GM12864 (cell line): ENCODE measurements at places on chromosomes 11 and 22.

DNA sequence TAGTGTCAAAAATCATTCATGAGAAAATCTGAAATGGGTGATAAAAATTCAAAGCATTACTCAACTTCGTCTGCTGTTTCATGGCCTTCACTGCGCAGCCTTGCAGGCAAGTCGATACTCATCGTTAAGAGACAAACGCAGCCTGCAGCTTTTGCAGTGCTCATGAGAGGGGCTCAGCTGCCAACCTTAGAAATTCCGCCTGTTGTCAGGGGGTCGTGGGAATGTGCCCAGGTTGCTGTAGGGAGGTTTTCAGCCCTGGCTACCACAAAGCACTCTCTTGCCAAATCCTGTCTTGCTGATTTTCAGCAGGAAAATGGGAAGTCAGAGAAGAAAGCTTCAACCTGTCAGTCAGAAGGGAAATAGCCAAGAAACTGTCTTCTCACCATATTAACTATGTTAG lies 25.4 kb upstream of the GRAMD1B start:
- no peak for DNase-seq

- DNase-seq, result peak; percentile 49
Measured at GRCh38 chr11:61971248-61972111, 4.0 kb upstream of the FTH1 start.

DNA sequence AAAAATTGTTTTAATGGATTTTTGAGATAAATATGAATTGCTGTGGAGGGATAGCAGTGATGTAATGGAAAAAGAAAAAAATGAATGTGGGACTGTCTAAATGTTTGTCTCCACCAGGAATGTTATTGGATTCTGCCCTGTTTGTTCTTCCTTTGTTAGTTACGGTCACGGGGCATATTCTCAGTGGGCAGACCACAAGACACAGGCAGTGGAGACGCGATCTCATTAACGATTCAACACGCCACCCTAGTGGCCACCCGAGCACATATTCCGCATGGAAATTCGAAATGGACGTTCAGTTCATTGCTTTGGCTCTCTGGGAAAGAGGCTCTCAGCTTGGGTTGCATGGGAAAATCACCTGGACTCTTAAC lies 151.8 kb upstream of the TTC12 start:
- no peak for DNase-seq

GRCh38 chr22:41444360-41445128 lies 2.1 kb downstream of the TOB2 start:
- peak; percentile 91 for DNase-seq

- DNase-seq, result no peak
Measured at GRCh38 chr11:44562845-44563460, 2.5 kb upstream of the CD82 start.

DNA sequence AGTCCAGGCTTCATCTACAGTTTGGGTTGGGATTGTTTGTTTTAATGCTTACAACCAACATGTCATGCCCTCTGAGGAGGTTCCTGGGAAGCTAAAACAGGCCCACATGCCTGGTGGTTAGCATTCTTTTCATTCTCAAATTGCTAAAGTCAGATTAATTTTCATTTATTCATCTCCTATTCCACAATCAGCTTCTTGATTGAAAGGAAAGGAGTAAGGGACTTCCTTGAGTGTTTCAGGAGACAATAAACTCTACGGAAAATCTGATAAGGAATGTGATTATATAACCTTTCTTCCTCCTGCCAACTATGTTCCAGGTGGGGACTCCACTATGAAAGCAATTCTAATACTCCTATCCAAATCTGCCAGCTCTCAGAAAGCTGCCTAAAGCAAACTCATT lies 30.8 kb downstream of the MRTFA start:
- no peak for DNase-seq
